GM12892 (cell line): ENCODE measurements at places on chromosomes 4 and X.

DNA sequence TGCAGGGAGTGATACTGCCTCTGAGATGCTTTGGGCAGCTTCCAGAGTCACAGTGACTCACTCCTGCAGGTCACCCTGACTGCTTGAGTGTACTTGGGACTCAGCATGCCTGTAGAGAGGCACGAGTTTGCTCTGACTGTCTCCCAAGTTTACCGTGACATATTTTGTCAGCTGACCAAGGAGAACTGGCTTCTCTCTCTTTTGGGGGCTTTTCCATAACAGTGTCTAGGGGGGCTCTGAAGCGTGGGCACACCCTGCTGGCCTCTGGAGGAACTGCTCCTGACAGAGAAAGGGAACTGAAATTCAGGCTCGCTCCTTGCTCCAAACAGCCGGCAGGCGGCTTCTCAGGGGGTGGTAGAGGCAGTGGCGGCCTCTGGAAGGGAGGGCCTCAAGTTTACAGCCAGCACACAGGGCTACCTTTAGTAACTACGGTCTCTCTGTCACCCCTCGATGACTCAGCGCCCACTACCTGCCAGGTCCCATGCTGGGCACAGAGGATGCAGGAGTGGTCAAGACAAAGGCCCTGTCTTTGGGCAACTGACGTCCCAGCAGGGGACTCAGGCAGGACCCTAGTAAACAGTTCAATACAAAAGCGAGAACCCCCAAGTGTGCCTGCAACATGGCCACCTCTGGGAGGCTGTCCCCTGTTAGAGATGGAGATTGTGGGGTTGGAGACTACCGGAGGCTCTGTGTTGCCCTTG, 17.8 kb downstream of the ZNF185 start:
- peak; percentile 68 for DNase-seq

- no peak for DNase-seq
These were observed 1.0 kb upstream of the C4orf54 start for GRCh38 chr4:99658666-99659065.

GRCh38 chrX:24200133-24200532, 50.6 kb downstream of the ZFX start:
- no peak for DNase-seq

- DNase-seq, result no peak
These were observed 399.8 kb upstream of the POU3F4 start for GRCh38 chrX:83108278-83108677.

- no peak for DNase-seq
These were observed 155.6 kb downstream of the PCDH7 start for GRCh38 chr4:30875658-30876269.

DNA sequence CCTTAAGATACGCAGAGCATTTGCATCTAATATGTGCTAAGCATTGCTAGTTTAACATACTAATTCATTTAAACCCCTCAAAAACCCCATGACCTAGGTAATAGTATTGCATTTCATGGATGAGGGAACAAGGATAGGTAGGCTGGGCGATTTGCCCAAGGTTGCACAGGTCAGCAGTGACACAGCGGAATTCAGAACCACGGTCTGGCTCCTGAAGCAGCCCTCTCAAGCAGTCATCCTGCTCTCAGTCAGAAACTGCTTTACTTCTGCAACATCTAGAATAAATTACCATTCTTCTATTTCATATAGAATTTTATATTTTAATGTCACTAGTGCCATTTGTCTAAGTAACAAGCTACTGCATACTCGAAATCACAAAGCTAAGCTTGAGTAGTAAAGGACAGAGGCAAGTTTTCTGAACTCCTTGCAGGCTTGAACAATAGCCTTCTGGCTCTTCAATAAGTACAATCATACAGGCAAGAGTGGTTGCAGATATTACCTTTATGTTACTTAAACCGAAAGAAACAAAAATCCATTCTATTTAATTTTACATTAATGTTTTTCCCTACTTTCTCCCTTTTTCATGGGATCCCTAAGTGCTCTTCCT, 555 bp upstream of the SPP1 start:
- DNase-seq, result no peak

- no peak for DNase-seq
These were observed 84.7 kb upstream of the NDST3 start for GRCh38 chr4:117949621-117950020.

- no peak for DNase-seq
These were observed 89.5 kb downstream of the LCORL start for GRCh38 chr4:17932041-17932440.

DNA sequence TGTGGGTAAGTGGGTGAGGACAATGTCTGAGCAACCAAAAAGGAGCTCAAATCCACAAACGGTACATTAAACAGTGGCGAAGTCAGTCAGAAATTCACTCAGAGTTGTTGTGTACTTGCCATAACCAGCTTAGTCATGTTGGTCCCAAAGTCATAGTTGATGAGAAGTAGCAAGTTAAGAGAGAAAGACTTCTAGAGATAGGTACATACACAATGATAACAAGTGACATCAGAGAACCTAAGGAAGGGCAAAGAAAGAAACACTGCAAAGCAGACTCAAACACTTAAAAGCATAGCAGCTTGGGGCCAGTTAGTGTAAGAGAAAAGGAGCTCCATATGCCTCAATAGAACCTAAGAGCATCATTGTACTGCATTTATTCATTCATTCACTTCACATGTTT, 30.2 kb downstream of the DYNLT3 start:
- no peak for DNase-seq

- no peak for DNase-seq
These were observed 3.7 kb downstream of the FGD1 start for GRCh38 chrX:54492340-54492739.

- DNase-seq, result no peak
These were observed 10.3 kb upstream of the SMIM14 start for GRCh38 chr4:39648827-39649558.

DNA sequence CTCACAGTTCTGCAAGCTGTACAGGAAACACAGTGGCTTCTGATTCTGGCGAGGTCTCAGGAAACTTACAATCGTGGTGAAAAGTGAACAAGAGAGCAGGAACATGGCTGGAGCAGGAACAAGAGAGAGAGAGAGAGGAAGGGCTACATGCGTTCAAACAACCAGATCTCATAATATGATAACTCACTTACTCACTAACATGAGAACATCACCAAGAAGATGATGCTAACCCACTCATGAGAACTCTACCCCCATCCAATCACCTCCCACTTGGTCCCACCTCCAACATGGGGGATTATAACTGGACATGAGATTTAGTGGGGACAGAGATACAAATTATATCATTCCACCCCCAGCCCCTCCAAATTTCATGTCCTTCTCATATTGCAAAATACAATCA, 9.8 kb upstream of the TLR1 start:
- no peak for DNase-seq

DNA sequence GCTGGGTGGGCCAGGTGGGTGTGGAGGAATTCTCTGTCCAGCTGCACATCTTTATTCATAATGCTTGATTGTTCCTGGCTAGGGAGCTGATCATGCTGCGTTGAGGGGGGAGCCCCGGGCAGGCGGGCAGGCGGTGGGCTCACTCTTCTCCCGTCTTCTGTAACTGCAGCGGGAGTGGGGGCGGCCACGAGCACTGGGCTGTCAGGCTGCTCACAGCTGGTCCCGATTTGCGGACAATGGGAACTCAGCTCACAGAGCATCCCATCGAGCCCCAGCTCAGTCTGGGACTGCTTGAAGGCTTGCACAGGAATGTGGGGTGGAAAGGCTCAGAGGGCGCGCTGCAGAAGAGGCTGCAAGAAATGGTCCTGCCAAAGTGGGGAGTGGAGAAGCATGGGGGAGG, 63.8 kb downstream of the EFNB1 start:
- no peak for DNase-seq

- DNase-seq, result no peak
These were observed 185.4 kb downstream of the TSPAN5 start for GRCh38 chr4:98473046-98473445.

DNA sequence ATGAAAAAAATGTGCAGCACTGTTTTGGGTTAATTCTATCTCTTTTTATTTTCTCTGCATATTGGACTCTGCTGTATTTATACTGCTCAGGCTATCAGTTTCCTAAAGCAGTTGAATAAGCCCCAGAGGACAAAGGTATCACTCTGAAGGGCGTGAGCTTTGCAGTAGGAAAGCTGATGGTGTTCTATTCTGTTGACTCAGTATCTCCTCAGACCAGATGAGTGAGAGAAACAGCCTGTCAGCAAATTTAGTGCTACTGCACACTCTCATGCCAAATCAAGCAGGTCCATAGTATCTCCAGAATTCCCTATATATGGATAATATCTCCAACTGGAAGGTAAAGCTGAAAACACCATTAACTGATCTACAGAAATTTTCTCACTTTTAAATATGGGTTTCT, 132.3 kb upstream of the UGT8 start:
- DNase-seq, result no peak
